NCI-H2171 (cell line): ENCODE measurements at places on chromosomes 7 and 10.

DNA sequence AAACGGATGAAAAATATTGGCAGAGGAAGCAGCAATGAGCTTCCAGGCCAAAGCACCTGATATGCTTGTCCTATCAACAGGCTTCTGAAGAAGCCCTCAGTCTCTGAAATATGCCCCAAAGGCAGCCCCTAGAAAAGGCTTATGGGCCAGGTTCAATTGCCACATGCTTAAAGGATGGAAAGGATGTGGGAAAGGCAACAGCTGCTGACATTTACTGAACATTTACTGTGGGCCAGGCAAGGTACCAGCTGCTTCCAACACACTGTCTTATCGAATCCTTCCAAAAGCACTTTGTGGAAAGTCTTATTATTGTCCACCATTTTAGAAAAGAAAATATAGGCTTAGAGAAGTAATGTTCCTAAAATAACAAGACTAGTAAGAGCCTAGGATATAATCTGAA lies 56.5 kb downstream of the DOCK4 start:
- no peak for DNase-seq

DNA sequence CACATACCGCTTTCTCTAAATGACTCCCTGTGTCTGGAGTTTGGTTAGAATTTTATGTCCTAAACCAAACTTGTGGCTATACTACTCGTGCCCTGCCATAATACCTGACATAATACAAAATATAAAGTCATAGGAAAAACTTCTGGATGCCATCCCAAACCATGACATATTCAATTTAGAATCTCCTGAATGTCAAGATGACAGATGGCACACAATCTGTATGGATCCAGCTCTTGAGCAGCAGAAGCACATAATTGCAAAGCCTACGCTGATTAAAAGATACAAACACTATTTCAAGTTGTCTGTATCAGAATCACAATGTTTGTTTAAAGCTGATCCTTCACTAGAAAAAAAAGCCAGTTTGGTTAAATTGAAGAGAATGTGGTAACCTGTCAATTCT lies 22.4 kb upstream of the CDC14C start:
- no peak for DNase-seq

DNA sequence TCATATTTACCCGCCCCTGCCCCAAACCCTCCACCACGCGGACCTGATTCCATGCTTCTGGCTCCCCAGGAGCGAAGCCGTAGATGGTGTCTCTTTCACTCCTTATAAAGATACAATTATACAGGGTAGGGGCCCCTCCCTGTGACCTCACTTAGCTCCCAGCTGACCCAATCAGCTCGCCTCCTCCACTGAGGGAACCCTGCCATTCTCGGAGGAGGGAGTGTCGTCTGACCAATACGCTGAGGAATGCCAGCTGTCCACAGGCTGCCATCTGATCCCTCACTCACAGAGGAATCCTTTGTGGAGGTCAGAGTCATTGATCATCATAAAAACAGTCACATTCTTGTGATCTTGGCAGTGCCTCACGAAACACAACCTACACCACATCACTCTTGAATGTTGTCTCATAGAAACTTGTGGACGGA lies 67.5 kb upstream of the INSIG1 start:
- no peak for DNase-seq

DNA sequence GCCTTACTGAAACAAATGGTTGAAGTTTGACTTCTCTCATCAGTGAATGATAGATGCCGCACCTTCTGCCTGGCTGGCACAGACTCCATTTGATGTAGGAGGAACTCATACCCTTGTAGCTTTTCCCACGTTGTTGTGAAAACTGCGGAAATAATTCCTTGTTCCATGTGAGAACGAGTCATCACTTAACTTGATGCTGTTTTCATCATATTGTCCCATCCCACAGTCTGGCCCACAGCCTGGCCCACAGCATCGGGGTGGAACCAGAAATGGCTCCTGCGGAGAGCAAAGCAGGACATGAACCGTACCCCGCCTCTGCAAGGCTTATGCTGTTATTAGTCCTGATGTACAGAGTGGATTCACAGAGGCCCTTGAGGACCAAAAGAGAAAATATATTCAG lies 587.0 kb downstream of the SDK1 start:
- no peak for DNase-seq

DNA sequence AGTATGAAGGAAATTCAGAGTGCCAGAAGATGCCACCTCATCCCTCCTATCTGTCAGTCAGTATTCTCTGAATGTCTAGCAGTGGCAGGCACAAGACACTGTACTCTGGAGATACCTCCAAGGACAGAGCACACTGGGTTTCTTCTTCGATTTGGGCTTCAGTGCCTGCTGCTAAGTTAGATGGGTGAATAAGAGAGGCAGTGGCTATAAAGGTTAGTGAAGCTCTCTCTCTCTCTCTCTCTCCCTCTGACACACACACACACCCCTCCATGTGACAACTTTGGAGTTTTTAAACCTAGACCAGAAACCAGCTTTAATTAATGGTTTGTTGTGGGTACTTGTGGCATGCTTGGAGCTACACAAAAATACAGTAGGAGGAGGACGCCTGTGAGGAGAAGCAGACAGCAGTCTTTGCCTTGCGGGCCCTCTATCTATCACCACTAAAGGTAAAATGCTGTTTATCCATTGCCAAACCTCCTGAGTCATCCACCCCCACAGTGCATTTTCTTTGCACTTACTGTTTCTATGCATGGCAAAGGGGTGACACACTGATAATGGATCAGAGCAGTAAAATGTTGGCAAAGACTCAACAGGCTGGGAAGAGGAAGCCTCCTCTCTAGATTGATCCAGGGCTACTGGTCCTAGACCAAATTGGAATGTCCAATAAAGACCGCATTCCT lies 102.5 kb downstream of the TRIL start:
- no peak for DNase-seq

- DNase-seq: no peak
Observed at GRCh38 chr7:83301416-83301815, 138.7 kb upstream of the PCLO start.

GRCh38 chr10:132838346-132838970 lies 52.5 kb upstream of the NKX6-2 start:
- no peak for DNase-seq

- no peak for DNase-seq
Observed at GRCh38 chr7:105787793-105788192, 88.6 kb downstream of the ATXN7L1 start.

- DNase-seq: no peak
Observed at GRCh38 chr10:1270906-1271305, 214.7 kb downstream of the WDR37 start.

DNA sequence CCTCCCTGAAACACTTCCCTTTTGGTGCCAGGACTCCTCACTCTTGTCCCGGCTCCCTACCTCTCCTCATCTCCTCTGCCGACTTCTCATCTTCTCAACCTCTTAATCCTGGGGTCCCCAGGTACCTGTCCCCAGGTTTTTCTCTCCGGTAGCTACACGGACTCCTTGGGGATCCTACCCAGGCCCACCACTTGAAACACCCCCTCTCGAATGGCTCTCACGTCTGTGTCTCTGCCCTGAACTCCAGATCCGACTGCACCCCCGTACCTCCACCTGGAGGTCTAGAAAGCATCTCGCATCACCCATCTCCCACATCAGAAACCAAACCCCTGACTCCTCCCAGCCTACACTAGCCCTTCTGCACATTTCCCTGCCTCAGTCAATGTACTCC lies 4.8 kb downstream of the TBATA start:
- DNase-seq: no peak

DNA sequence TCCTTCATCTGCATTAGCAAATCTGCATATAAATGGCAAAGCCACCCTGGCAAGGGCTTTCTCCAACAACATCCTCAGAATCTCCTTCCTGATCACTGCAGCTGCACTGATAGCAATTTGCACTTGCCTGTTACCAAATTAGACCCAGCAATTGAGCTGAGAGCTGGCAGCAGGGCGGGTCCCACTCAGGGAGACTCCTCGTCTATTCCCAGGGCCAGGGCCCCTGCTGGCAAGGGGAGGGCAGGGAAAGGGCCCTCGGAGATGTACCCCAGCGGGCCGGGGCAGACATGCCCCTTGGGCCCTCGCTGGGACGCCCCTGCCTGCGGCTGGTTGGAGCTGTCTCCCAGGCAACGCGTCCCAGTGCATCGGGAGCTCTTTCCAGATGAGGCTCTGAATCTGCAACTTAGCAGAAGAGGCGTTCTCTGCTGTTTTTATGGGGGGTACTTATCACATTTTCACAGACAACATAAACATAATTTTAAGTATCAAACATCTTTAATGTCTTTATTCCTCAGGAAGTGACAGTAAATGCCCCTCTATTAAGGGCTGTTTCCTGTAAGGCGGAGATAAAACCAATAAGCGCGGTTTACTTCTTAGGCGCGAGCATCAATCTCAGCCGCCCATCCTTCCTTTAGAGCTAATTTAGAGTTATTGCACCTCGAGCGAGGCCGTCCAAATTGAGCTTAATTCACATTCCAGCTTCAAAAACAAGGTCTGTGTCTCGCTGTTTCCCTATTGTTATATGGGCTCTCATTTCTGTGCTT lies 249.0 kb upstream of the PPP2R2D start:
- DNase-seq: no peak

- DNase-seq: no peak
Observed at GRCh38 chr10:122648599-122649428, 50.8 kb downstream of the C10orf120 start.

DNA sequence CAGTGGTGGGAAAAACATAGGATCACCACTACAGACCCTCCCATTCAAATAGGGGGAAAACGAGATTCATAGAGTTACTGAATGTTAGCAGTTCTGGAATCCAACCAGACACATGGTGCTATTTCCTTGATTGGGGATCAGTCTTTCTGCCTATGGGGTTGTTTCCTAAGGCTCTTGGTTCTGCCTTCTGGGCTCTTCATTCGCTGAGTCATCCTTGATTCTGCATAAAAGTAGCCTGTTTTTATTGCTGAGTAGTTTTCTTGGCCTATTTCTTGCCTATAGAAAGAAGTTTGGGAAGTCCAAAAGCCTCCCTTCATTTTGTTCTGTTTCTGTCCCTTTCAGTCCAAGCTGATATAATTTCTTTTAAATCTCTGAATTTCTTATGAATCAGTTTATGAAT lies 99.3 kb upstream of the OIT3 start:
- DNase-seq: no peak

DNA sequence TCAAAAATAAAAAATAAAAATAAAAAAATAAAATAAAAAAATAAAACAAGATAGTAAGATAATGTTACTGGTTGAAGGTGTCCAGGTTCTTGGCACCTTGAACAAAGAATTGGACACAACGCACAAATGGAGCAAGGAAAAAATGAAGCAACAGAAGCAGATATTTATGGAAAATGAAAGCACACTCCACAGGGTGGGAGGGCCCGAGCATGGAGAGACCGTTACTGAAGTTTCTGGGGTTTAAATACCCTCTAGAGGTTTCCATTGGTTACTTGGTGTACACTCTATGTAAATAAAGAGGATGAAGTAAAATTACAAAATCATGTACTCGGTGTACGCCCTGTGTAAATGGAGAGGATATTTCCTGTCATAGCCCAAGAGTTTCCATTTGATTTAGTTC lies 15.7 kb upstream of the PFKP start:
- DNase-seq: no peak

- no peak for DNase-seq
Observed at GRCh38 chr10:97140049-97140846, 45.5 kb downstream of the SLIT1 start.

- no peak for DNase-seq
Observed at GRCh38 chr10:88901984-88902789, 22.1 kb downstream of the STAMBPL1 start.

GRCh38 chr7:90657481-90657880 lies 61.4 kb downstream of the CDK14 start:
- DNase-seq: no peak

DNA sequence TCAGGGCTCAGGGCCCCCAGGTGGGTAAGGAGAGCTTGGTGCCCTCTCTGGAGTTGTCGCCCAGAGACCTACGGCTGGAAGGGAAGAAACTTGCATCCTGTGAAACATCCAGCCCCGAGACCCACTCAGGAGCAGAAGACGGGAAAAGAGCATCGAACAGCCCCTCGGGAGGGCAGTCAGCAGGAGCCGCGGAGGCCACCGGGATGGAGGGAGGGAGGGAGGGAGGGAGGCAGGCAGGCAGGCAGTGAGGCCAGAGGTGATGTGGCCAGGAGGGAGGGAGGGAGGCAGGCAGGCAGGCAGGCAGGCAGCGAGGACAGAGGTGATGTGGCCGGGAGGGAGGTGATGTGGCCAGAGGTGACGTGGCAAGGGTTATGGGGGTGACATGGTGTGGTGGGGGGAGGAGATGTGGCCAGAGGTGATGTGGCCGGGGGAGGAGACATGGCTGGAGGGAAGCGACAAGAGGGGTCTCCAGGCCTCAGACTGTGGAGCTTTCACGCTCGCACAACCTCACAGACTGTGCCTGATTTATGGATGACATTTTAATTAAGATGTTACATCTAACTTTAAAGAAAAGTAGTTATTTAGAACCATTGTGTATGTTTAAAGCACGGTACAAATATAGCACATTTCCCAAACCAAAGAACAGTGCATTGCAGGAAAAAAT lies 141.1 kb downstream of the DIP2C start:
- DNase-seq: no peak

GRCh38 chr10:52965938-52966401 lies 193.4 kb upstream of the MBL2 start:
- no peak for DNase-seq

DNA sequence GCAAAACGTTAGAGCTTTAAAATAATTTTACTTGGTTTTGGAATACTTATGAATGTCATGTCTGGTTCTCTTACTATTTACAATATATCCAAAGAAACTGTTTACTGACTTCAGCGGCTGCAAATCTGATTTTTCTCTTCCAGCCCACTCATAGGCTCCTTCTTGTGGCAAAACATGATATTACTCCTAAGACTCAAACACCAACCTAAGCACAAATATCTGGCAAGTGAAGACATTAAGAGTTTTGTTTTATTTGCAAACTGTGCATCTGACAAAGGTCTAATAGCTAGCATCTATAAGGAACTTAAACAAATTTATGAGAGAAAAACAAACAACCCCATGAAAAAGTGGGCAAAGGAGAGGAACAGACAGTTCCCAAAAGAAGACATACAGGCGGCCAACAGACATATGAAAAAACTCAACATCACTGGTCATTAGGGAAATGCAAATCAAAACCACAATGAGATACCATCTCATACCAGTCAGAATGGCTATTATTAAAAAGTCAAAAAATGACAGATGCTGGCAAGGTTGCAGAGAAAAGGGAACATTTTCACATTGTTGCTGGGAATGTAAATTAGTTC lies 20.3 kb upstream of the GJC3 start:
- DNase-seq: no peak

DNA sequence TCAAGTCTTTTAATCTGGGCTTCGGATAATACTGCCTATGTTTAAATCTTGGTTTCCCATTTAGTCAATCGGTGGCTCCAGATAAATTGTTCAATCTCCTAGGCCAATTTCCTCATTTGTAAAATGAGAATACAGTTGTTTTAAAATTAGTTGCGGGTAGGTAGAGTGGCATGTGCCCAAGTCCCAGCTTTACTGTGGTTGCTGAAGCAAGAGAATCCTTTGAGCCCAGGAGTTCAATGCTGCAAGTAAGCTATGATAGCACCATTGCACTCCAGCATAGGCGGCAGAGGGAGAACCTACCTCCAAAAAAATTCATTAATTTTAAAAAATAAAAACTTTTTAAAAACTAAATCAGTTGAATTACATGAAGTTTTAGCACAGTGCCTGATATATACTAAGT lies 7.3 kb downstream of the RNF216 start:
- no peak for DNase-seq
